ENCODE measurements at places on chromosomes 5 and 9. TPM values are rescaled to one million over a fixed set of nuclear protein-coding genes. Genes with fewer than 3 reads are reported as not detected.
A peak's percentile ranks its signal among the peaks of the same experiment; 100 is the strongest.

- no peak for DNase-seq
These were observed 23.7 kb upstream of the ZCCHC7 start for GRCh38 chr9:37096628-37097027.

- no peak for DNase-seq
These were observed 193.1 kb downstream of the GLIS3 start for GRCh38 chr9:4106760-4107143.

Gene SLC6A3
- 0.08 TPM for total RNA-seq

GRCh38 chr5:95448789-95449188, 57.6 kb downstream of the FAM81B start:
- no peak for DNase-seq

- DNase-seq: no peak
These were observed 22.1 kb downstream of the AK3 start for GRCh38 chr9:4718911-4719310.

DNA sequence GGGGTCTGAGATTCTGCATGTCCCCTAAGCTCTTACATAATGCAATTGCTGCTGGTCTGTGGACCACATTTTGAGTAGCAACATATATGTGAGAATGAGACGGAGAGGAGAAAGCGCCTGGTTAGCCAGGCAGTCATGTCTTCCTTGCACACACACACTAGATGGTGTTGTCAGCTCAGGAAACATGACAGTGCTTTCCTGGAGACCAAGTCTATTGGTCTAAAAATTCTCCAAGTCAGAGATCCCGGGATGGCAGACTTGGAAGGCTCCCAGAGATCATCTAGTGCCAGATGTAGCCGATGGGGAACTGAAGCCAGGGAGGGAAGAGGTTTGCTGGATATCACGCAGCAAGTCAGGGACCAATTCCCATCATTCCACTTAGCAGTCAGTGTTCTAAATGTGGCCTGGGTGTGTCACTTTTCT, 53.4 kb downstream of the GALNT12 start:
- no peak for DNase-seq

DNA sequence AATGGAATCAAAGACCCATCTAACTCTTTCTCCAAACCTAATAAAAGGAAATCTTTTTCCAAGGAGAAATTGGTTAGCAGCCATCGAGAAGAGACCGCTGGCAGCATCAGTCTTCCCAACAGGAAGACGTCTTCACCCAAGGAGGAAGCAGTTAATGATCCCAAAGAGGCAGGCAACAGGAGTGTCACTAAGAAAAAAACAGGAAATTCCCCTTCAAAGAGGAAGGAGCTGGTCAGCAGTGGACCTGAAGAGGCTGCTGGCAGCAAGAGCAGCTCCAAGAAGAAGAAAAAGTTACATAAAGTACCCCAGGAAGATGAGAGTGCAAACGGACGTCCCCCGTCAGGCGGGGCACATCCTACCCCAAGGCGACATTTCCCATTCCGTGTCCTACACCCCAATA, 143.7 kb downstream of the ELAVL2 start:
- no peak for DNase-seq

DNA sequence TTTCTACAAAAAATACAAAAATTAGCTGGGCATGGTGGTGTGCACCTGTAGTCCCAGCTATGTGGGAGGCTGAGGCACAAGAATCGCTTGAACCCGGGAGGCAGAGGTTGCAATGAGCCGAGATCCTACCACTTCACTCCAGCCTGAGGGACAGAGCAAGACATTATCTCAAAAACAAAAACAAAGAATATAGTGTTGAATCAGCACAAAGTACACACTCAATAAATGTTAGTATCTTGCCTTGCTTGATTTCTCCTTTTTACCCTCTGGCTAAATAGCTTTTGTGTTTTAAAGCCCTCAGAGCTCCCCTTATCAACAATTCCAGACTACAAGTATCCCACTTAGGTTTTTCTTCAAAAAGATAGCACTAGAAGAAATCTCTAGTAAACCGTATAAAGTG, 37.5 kb upstream of the CCNG1 start:
- DNase-seq: no peak

DNA sequence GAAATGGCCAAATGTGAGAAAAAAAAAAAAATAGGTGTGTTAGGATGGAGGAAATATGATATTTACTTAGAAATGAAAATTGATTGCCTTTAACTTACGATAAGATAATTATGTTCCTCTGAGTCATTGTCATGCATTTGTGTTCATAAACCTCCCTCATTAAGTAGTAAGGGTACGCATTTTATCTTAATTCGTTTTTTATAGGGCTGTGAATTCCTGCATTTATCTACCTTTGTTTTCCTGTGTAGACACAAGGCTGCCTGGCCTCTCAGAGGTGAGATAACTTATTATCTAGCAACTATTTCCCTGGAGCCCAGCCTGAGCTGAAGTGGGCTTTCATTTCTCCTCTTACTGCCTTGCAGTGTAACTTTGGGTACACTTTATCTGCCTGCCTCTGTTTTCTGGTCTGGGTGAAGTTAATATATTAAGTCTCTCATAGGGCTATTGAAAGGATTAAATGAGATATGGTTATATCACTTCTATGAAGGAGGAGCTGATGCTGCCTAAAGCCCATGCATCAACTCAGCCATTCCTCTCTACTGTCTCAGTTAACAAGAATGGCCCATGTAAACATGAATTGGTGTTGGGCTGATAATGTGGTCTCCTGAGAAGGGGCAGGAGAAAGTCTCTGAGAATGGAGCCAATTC, 103.8 kb upstream of the KLF4 start:
- DNase-seq: no peak

- no peak for DNase-seq
These were observed 12.0 kb upstream of the SLC31A2 start for GRCh38 chr9:113138760-113139159.

- no peak for DNase-seq
These were observed 466.3 kb downstream of the GADD45G start for GRCh38 chr9:90070931-90071660.

GRCh38 chr5:43729846-43730478, 127.0 kb downstream of the NNT start:
- no peak for DNase-seq

DNA sequence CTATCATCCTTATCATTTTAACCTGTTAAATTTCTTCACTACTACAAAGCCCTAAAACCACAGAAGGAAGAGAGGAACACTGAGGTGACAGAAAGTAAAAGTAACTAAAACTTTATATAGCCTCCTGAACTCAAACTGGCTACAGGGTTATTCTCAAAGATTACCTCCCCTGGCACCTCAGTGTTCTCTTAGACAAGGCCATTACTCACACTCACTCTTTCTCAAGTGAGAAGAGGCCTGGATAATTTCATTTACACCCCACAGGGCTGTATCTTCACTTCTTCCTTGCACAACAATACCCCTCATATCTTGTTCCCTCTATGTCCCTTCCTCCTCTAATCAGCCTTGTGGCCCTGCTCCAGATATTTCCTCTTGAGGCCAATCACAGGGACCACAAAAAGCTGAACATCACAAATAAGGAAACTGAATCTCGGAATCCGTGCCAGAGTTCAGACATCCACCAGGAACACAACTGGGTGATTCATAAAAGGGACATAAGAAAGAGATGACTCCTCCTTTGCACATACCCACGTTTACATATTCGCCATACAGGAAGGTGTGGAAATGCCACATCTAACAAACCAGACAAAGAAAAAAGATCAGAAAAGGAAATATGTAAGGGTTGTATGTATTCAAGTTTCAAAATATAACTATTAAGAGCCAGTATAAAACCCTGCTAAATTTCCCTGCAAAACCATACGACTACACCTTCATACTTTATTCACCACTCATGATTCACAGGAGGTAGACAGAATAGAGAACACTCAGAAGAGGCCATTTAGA, 1.7 kb upstream of the KLHL3 start:
- DNase-seq: peak; percentile 45

- no peak for DNase-seq
These were observed 205.0 kb upstream of the IER5L start for GRCh38 chr9:129383019-129383560.

Measured in activated CD4-positive, alpha-beta T cell treated with anti-CD3 and anti-CD28 coated beads, Interleukin-2, amount 10 ng/mL, durations not matched to agents 7 days and 5 days (primary cell).